Activated T-helper 17 cell treated with anti-CD3 and anti-CD28 coated beads, Interleukin-2, amount 50 U/mL, for 72 hours (primary cell): ENCODE measurements at places on chromosomes 7 and 10. TPM values are rescaled to one million over a fixed set of nuclear protein-coding genes. Genes with fewer than 3 reads are reported as not detected.
A peak's percentile ranks its signal among the peaks of the same experiment; 100 is the strongest.

- ATAC-seq, result no peak
Measured at GRCh38 chr7:116886543-116887156, 24.3 kb downstream of the CAPZA2 start.

DNA sequence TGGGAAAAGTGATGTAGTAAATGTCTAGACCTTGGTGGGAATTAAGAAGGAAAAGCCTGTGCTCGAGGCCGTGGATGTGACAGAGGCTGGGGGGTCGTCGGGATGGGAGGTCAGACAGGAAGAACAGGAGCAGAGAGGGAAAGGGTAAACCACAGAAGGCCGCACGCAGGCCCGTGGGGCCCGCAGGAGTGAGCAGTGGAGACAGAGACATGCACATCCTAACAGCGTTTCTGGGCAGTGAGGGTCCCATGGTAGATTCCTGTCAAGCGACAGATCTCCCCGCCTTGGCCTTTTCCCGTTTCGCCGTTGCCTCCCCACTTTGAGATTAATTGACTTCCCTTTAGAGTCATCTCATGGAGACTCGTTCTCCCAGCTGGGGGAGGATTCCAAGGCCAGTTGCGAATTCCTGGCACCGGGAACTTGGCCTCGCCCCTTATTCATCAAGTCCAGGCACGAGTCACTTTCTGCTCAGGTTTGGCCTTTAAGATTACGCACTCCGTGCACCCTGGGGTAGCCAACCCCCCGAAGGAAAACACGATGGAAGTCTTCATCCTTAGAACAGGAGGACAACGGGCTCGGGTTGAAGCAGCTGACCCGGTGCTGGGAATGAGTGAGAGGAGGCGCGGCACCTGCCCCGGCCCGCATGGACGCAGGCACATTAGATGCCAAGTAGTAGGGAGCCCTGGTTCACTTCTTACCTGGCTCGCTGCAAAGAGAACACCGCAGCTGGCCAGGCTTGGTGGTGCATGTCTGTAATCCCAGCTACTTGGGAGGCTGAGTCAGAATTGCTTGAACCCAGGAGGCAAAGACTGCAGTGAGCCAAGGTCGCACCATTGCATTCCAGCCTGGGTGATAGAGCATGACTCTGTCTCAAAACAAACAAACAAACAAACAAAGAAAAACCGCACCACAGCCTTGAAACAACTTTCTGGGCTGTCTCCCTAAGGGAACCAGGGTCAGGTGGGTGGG, 315.2 kb upstream of the SHH start:
- ATAC-seq, result no peak

DNA sequence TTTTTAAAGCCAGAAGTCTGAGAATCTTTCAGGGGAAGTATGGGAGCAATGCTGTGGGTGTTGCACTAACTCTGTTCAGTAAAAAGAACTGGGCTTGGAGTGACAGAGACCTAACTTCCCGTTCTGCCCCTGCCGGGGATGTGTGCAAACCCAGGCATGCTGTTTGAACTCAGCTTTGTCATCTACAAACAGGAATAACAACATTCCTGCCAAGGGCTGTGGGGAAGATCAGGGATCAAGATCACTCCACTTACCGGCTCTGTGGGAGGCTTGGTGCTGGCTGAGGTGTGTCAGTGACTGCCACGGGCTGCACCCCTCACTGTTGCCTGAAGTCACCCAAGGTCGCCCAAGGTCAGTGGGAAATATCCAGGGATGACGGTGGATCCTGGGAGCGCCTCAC, 23.1 kb upstream of the DRGX start:
- ATAC-seq, result no peak

GRCh38 chr10:119090968-119091367, 10.4 kb upstream of the EIF3A start:
- peak; percentile 81 for ATAC-seq

DNA sequence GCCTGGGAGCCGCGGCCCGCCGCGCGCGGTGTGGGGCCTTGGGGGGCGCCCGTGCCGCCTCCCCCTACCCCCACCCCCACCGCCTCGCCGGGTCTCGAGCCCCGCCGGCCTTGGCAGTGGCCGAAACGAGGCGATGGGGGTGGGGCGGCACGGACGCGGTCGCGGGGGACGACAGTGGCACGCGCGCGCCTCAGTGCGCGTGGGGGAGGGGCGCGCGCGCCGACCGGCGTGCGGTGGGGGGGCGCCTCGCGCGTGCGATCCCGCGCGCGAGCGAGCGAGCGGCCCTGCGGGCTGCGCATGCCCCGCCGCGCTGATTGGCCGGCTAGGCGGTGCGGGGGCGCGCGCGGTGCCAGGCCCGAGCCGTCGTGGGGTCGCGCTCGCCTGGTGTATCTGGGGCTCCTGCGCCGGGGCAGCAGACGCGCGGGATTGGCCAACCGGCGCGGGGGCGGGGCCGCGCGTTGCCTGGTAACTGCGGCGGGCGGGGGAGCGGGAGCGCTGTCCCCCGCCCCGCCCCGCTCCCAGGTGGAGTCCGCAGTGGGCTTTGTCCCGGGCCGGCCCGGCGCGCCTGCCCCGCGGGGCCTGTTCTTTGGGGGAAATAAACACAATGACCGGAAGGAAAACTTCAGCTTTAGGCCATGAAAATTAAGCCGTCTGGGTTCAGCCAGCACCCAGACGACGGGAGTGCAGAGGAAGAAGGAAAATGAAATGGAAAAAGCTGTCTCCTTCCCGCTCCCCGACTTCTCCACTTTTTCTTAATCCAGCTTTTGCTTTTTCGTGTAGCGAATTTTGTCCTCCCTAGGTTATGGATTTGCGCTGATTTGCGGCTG, 873 bp downstream of the GTF2I start:
- ATAC-seq, result peak; percentile 60

DNA sequence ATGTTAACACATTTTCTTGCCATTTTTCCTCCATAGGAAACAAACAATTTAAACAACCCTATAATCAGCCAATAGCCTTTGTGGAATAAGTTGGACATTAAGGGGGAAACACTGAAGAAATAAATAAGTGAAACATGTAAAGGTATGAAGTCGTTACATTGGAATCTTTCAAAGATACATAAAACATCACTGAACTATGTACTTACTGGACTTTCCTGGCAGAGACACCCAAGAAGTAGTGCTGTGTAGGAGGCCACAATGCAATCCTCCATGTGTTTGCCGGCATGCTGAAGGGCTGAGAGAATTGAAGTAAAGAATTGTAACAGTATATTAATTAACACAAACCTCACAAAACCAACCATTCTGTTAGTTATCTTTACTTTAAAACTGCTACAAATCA, 76.5 kb upstream of the GRID1 start:
- no peak for ATAC-seq

GRCh38 chr10:110368556-110368955, 63.8 kb upstream of the SMNDC1 start:
- no peak for ATAC-seq

DNA sequence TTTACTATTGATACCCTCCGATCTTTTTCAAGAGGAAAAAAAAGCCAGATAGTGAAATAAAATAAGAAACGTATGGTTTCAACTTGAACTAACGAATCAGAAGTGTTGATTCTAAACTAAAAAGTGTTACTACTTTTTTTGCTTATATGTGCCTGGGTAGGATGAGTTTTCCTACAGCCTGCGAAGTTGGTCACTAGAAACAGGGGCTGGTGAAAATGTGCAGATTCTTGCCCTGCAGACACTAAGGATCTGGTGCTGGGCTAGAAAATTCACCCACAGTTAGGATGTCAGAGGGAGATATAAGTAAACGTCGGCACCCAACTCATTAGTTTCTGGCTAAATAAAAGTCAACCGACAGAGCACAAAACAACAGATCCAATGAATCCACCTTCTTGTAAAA, 298.7 kb upstream of the NFE2L3 start:
- ATAC-seq, result no peak

- no peak for ATAC-seq
Measured at GRCh38 chr7:157685430-157686284, 348.9 kb downstream of the DNAJB6 start.

DNA sequence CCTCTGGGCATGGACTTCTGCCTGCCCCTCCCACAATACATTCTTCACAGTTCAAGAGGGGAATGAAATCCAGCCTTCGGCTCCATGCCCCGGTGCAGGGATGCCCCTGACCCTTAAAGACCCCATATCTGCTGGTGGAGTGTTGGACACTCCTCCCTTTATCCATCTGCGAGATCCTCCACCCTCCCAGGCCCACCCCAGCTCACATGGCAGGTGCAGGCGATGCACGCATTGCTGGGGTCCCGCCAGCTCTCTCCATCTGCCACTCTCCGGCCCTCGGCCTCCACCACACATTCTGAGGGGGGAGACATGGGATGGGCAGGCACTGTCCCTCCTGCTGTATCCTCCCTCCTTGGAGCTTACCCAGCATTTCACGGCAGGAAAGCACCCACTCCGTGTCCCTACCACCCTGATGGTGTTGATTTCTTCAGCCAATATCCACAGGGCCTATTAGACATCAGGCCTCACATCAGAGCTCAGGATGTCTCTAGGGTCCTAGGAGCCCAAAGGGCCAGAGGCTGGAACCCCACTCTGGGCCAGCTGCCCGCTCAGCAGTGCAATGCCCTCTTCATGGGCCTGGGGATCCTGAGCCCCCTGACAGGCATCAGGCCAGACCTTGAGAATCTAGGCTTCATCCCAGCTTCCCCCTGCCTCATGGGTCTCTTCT, 18.3 kb downstream of the ATP6V1F start:
- ATAC-seq, result no peak

- ATAC-seq, result no peak
Measured at GRCh38 chr10:121949049-121949448, 21.2 kb upstream of the ATE1 start.

DNA sequence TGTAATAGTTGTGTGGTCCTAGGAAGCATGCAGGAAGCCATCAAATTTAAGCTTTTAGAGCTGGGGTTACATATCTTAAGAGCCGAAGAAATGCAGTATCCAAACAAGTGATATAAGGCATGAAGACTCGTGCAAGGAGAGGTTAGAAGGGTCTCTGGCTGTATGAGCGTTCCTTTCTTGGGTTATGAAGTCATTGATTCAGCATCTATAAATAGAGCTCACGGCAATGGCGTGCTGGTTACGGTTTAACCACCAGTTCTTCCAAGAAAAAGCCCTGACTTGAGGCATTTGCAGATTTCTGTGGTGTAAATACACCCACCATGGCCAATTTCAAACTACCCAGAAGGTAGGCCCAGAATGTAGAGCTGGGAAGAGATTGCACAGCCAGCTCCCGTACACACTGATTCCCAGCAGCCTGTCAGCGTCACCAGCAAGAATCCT, 72.0 kb upstream of the KAT6B start:
- ATAC-seq, result no peak

GRCh38 chr7:127417346-127417745, 24.8 kb upstream of the ZNF800 start:
- ATAC-seq, result no peak

- no peak for ATAC-seq
Measured at GRCh38 chr7:85823396-85824080, 636.7 kb upstream of the SEMA3D start.

DNA sequence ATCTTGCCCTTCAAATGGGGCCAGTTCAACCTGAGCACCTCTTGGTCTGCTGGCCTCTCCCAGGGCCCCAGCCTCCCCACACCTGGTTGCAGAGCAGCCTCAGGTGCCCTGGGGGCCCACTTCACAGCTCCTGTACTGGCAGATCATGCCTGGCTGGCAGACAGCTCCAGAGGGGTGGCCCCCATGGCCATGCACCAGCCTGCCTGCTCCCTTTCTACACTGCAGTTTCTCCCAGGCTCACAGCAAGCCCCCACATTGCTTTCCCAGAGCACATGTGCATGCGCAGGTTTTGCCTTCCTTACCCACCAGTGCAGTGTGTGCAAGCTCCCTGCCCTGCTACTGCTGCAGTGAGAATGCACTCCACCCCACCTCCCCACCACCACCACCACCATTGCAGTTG, 9.8 kb upstream of the MIOS start:
- ATAC-seq, result no peak

DNA sequence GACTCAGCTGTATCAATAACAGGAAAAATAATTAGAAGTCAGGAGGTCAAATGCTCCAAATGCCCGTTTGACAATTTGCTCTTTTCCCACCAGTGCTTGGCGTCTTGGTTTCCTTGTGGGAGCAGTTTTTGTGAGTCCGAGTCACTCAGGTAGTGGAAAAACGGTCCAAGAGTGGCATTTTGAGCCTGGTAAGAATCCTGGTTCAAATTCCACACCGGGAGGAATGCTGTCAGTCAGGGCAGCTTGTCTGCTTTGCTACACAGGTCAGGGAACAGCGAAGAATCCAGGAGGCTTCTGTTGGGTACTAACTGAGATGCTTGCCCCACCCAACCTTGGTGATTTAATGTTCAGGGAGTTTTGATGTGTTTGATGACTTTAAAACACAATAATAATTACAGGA, 209.5 kb downstream of the HERPUD2 start:
- ATAC-seq, result no peak

DNA sequence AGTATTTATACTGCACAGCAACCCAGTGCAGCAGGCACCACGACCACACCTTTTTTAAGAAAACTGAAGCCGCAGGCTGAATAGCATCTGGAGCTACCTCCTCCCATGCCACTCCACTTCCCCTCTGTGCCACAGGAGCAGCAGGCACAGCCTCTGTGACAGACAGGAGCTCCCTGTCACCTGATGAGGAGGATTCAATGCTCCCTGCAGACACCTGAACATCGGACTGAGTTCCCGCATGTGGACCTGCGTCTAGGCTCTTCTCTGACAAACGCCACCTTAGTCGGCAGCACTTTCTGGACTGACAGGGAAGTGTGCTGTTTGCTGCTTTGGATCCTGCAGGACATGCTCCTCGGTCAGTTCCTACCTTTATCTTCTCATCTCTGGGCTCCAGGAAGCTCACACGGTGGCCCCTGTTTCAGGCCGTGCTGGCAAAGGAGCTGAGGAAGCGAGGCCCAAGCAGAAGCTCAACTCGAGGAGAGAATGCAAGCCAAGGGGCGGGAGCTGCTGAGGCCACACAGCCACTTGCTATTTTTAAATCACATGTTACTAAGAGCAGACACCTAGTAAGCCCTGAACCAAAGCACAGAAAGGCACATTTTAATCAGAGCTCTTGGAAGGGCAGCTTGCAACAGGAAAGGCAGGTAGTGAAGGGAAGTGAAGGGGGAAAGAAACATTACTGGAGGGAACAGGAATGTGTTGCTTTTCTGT, 56.6 kb downstream of the VOPP1 start:
- no peak for ATAC-seq

- no peak for ATAC-seq
Measured at GRCh38 chr10:114618722-114619121, 39.4 kb downstream of the ABLIM1 start.

CFTR gene
- not detected for total RNA-seq

CARD11 gene
- total RNA-seq, result 98.7 TPM

OR2A7 gene
- total RNA-seq, result 0.80 TPM

HGF gene
- not detected for total RNA-seq

AP3M1 gene
- 32.5 TPM for total RNA-seq

SPDYE2 gene
- not detected for total RNA-seq

GSTO1 gene
- total RNA-seq, result 258 TPM

METTL27 gene
- total RNA-seq, result 1.5 TPM

UTF1 gene
- total RNA-seq, result not detected

TMEM213 gene
- total RNA-seq, result 0.50 TPM

PTPRN2 gene
- 0.48 TPM for total RNA-seq

AFAP1L2 gene
- total RNA-seq, result 1.7 TPM

PARD3 gene
- 0.13 TPM for total RNA-seq

FFAR4 gene
- not detected for total RNA-seq

PNLIPRP3 gene
- not detected for total RNA-seq

FAM20C gene
- total RNA-seq, result 0.19 TPM

MMRN2 gene
- total RNA-seq, result not detected

UNCX gene
- total RNA-seq, result not detected
